ENCODE measurements at places on chromosomes 6 and 20.

GRCh38 chr6:158611541-158612370, 32.8 kb downstream of the DYNLT1 start:
- no peak for DNase-seq

GRCh38 chr20:10093087-10093591, 58.4 kb downstream of the ANKEF1 start:
- no peak for DNase-seq

DNA sequence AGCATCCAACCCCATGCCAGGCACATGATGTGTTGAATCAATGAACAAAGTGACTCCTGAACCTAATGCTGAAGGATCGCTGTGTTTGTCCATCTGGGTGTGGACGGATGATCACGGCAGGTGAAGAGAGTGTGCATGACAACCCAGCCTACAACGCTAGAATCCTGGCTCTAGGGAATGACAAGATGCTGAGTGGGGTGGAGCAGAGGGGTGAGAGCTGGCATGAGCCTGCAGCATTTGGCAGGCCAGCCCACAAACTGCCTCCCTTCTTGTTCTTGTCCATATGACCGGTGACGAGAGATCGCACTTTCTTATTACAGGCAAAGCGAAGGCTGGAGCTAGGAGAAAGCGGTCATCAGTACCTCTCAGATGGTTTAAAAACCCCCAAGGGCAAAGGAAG, 54.7 kb upstream of the CDKAL1 start:
- no peak for DNase-seq

DNA sequence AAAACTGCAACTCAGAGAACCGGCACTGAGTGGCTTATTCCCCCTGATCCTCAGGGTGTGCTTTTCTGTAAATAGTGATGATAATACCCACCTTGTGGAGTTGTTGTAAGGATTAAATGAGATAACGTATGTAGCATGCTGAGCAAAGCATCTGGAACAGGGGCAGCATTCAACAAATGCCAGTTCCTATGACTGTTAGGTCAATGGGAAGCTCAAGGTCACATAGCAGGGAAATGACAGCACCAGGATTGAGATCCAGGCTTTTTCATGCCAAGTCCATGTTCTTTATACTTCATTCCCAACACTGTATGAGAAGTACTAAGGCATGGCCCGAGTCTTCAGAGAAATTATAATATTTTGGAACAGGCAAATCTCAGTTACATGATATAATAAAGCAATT, 5.1 kb downstream of the RCAN2 start:
- no peak for DNase-seq

GRCh38 chr20:41145821-41146620, 8.7 kb downstream of the PLCG1 start:
- DNase-seq: no peak

DNA sequence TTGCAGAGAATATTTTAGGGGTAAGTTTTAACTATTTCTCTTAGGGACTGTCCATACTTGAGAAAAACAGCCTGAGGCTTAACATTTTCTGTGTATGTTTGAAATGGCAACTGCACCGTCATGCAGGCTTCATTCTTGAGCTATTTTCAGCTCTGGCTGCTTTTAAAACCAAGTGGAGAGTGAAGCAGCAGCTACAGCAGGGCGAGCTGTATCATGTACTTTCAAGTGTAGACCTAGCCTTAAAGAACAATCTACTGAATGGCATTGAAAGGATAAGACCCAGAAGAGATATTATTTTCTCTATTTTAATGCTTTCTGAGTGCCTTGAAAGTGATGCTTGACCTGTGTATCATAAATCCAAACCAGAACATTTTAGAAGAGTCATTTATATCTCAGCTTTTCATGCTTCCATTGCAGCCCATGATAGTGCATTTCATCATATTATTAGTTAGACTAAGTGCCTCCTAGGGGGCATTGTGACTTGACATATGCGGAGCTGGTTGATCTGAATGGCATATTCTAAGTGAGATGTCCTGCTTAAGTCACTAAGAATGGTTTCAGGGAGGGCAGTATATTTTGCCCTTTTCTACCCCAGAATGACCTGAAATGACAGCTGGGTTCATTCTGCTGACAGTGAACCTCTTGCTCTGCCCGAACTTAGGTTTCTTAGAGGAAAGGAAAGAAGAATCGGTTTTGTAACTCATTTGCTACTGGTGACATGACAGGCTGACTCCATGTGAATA, 85.3 kb downstream of the NKAIN2 start:
- no peak for DNase-seq

DNA sequence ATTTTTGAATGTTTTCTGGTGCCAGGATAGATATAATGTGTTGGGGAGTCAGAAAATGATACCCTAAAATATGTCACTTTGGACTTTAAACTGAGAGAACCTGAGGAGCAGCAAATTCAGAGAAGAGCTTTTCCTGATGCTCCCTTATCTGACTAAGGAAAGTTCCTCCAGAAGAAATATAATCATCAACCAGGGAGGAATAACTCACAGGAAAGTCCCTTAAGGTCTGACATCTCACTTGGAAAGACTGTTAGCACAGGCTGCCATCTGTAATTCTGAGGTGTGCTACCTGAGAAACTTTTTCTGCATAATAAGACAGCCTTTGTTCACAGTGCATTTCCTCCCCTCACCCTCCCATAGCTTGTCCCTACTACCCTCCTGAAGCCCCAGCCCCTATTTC, 218.6 kb downstream of the SYNE1 start:
- DNase-seq: no peak

DNA sequence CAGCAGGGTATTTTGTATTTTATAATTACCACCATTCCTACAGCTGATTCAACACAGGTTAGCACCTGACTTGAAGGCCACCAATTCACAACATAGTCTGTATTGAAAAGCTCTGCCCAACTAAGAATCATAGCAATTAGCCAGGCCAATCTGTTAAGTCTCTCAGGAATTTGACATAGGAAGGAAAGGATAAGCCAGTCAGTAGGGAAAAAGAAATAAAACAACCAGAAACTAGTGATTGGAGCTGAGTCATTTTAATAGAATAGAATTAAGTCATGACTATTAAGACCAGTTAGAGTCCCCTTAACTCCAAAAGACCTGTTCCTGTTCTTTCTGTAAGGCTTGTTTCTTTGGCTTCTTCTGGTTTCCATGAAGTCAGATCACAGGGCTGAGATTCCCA, 8.1 kb downstream of the RANBP9 start:
- DNase-seq: no peak

All from NCI-H2081 treated with DMSO at 0.1 percent for 48 hours (cell line).